ENCODE measurements at places on chromosomes 13 and 19. TPM values are rescaled to one million over a fixed set of nuclear protein-coding genes. Genes with fewer than 3 reads are reported as not detected.

Gene C19orf53
- total RNA-seq: 40.6 TPM

Gene TDRD12
- total RNA-seq: 0.59 TPM

Gene METTL21C
- 3.0 TPM for total RNA-seq

Gene ZNF208
- total RNA-seq: 23.1 TPM

Gene KCTD12
- 175 TPM for total RNA-seq

Gene TEAD2
- total RNA-seq: 21.4 TPM

Gene TUBA3C
- not detected for total RNA-seq

Gene SH2D3A
- total RNA-seq: 10.4 TPM

Gene TSSK6
- total RNA-seq: 0.39 TPM

Gene CATSPERD
- not detected for total RNA-seq

Measured in skin of body (tissue), 3 donors.